ENCODE measurements at places on chromosomes 1 and 21.

GRCh38 chr21:44053567-44053966, 41.5 kb downstream of the TRAPPC10 start:
- DNase-seq = no peak

DNA sequence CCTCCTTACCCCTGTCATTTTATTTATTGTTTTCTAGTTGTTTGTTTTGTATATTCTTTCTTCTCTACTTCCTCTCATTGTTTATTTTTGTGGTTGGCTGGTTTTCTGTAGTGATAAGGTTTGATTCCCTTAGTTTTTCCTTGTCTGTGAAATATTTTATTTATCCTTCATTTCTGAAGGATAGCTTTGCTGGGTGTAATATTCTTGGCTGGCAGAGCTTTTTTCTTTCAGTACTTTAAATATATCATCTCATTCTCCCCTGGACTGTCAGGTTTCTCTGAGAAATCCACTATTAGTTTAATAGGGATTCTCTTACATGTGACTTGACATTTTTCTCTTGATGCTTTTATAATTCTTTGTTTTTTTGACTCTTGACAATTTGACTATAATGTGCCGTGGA, 18.8 kb upstream of the TIPRL start:
- DNase-seq = no peak

GRCh38 chr1:64922336-64922735, 44.0 kb downstream of the JAK1 start:
- DNase-seq = no peak

- no peak for DNase-seq
Measured at GRCh38 chr1:155596864-155597263, 13.2 kb upstream of the MSTO1 start.
